ENCODE measurements at places on chromosomes 4 and X.

DNA sequence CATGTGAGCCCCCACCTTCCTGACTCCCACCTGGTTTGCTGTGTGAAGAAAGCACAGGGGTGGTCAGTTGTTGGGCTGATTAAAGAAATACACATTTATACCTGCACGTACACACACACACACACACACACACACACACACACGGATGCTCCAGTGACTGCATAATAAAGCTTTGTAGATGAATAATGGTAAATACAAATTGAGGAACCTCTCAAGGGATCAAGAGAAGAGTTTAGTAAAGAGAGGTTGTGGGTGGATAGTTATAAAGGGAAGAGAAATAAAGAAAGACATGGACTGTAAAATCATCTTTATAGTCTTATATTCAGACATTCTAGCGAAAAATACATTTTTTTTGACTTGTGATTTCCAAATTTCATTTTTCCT lies 144.1 kb downstream of the MGST2 start:
- no peak for DNase-seq

GRCh38 chr4:187480146-187481145 lies 515.1 kb upstream of the ZFP42 start:
- no peak for DNase-seq

- no peak for DNase-seq
Measured at GRCh38 chrX:147910607-147911006, 1.1 kb upstream of the FMR1 start.

- no peak for DNase-seq
Measured at GRCh38 chr4:848307-848691, 22.4 kb upstream of the CPLX1 start.
